ENCODE measurements at places on chromosomes 3 and 15.

- no peak for DNase-seq
Measured at GRCh38 chr3:4703054-4703480, 209.9 kb downstream of the ITPR1 start.

DNA sequence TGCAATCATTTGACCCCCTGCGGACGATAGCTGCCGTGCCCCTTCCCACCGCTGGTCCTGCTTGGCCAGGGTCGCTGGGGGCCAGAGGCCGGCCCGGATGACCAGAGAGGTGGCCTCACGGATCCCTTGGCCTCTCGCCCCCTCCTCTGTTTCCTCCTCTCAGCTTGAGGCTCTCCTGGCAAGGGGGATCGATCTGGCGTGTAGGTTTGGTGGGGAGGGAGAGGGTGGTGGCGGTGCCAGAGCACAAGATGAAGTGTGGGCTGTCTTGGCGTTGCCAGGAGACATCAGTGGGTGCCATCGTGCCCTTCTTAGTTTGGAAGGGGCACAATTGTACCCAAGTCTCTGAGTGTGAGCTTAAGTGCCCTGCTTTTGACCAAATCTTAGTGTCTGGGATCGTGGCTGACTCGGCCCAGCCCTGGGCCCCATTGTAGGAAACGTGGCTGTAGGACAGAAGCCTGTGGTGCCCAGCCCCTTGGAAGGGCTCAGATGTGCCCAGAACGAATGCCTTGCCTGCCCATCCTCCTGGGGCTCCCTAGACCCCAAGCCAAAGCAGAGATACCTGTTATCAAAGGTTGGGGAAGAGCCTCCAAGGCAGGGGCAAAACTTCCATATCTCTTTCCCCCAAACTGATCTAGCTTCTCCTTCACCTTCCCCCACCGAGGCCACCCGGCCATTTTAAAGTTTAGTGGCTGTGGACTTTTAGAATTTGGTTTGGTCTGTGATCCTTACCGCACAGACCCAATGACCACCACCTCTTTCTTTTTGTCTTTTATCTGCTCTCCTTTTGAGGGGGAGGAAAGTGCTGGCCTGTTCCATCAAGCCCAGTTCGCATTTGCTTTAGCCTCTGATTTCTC is 14.4 kb downstream of the NR2F2 start:
- peak; percentile 36 for DNase-seq

GRCh38 chr15:27669641-27670040 is 429.5 kb downstream of the OCA2 start:
- DNase-seq, result no peak

- DNase-seq, result no peak
Measured at GRCh38 chr15:60583946-60584345, 105.0 kb upstream of the ICE2 start.

DNA sequence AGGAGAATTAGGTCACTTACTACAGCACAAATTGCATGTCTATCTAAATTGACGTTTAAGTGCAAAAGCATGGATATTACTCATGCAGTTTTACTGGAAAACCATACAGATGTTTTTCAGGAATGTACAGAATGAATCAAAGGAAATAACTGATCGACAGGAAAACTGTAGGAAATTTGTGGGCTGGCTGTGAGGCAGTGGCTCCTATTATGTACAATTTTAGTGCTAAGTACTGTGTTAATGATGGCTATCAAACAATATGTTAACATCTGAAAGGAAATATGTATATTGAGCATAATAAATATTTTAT is 6.9 kb downstream of the NUDT16 start:
- DNase-seq, result no peak

- DNase-seq, result no peak
Measured at GRCh38 chr15:74133694-74134386, 3.5 kb downstream of the ISLR2 start.

All from H9 (cell line).